ENCODE measurements at places on chromosomes 3 and 15. TPM values are rescaled to one million over a fixed set of nuclear protein-coding genes. Genes with fewer than 3 reads are reported as not detected.

- DNase-seq = no peak
These were observed 110.3 kb downstream of the CYP19A1 start for GRCh38 chr15:51227940-51228732.

DNA sequence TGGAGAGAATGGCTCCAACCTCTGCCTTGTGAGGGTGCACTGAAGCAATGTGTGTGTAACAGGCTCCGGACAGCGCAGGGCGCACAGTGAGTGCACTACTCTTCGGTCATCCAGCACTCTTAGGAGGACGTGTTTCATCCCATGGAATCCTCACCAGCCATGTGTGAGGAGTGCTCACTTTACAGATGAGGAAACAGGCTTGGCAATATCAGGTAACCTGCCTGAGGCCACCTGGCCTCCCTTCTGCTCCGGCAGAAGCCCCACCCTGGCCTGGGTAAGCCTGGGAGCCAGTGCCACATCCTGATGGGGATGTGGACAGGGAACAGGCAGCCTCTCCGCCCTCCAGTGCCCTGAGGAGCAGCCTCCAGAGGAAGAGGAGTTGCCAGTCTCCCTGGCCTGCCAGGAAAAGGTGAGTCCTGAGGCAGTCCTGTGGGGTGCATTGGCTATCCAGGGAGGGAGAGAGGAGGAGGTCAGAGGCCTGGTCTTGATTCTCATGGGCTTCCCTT is 39.4 kb upstream of the LIMD1 start:
- DNase-seq = no peak

- no peak for DNase-seq
These were observed 644.3 kb downstream of the NR2F2 start for GRCh38 chr15:96974761-96975160.

The ZNF717 gene
- 18.5 TPM for total RNA-seq

GRCh38 chr3:11575677-11576076 is 68.0 kb downstream of the VGLL4 start:
- DNase-seq = no peak

GRCh38 chr3:183254487-183255347 is 1.7 kb downstream of the B3GNT5 start:
- DNase-seq = no peak

The IGDCC3 gene
- total RNA-seq = 0.69 TPM

DNA sequence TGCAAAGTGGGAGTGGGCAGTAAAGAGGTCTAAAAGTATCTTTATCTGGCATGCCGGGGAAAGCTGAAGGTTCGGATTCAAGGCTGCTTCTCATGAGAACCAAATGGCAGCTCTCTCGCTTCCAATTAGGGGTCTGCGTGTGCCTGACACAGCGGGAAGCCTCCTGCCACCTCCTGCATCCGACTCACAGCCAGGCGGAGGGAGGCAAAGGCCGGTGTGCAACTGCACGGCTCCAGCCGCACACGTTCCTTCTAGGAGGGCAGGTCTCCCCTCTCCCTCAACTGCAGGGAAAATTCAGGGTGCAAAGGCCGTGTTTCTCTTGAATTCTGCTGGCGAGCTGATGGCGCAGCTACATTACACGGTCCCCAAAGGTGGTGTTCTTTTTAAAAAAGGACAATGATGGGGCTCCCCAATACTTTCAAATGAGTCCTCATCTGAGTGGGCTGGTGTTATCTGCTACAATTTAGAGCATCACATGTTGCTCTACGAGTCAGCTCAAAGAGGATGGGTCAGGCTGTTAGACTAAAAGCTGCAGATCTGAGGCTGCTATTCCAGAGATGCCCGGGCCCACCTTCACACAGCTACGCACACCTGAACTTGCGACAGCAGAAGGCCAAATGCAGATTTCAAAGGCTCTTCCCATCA is 226.6 kb downstream of the ADAMTS17 start:
- DNase-seq = no peak

GRCh38 chr3:197720694-197721093 is 16.0 kb downstream of the RUBCN start:
- no peak for DNase-seq

The RTP3 gene
- not detected for total RNA-seq

DNA sequence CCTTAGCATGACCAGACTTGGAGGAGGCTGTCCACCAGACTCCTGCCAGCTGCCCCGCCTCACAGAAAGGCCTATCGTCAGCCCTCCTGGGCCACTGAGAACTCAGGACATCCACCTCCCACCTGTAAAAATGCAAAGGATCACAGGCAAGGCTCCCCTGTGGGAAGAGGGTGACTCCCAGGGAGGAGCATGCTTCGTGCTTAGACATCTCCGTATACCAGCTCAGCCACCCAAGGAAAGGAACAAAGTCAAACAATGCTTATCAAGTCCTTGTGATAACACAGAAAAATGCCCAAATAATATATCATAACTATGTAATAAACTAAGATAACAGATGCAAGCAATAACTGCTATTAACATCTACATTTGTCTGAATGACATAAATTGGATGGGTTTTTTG is 4.2 kb downstream of the RMDN3 start:
- no peak for DNase-seq

The NUTM1 gene
- not detected for total RNA-seq

The CEMIP gene
- 6.5 TPM for total RNA-seq

DNA sequence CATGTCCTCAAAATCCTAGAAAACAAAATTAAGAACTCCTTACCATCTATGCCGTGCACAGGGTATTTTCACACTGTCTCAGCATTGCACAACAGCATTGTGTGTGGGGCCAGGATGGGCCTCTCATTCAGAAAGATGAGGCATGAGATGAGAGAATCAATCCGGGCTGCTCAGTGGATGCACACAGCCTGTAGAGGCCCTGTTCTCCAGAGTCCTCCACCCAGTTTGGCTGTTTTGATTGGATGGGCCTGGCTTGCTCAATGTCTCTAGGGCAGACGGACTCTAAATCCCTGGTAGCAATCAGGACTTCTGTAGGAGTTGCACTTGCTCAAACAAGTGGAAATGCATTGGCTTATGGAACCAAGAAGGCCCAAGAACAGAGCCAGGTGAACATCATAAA is 20.2 kb upstream of the CPNE9 start:
- no peak for DNase-seq

The DISP2 gene
- total RNA-seq = 0.79 TPM

GRCh38 chr15:66822114-66822513 is 120.1 kb downstream of the SMAD6 start:
- DNase-seq = no peak

The SCN5A gene
- 0.39 TPM for total RNA-seq

The CD86 gene
- total RNA-seq = 6.8 TPM

DNA sequence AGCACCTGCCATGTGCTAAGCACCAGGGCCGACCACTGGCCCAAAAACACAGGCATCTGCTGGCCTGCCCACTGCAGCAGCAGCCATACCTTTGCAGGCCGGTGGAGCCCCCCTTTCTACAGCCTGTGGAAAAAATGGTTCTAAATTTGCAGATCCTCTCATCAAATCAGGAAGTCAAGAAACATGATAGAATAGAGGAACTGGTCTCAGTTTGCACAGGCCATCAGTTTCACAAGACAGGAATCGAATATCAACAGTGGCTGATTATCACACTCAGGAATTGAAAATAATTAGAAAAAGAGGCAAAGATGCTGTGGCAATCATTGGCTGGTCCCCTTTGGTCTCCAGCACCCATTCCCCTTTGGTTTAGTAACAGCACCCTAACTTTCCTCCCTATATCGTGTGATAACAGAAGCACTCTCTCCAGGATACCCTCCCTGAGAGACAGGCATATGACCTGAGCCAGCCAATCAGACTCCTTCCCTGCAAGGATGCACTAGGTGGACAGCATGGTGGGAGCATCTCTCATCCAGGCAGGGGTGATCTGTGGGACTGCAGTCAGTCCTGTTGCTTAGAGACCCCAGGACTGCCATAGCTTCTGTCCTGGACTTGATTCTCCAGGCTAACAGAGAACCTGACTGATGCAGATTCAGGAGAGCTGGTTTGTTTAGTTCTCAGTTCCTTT is 3.5 kb upstream of the PAK6 start:
- no peak for DNase-seq

- DNase-seq = no peak
These were observed 16.4 kb downstream of the SRPRB start for GRCh38 chr3:133821767-133822638.

- no peak for DNase-seq
These were observed 18.2 kb downstream of the IDH3A start for GRCh38 chr15:78167227-78167888.

The LRTM1 gene
- total RNA-seq = 7.4 TPM

GRCh38 chr15:81014446-81015093 is 13.8 kb downstream of the TLNRD1 start:
- no peak for DNase-seq

- no peak for DNase-seq
These were observed 107.4 kb upstream of the FOXB1 start for GRCh38 chr15:59896663-59897074.

GRCh38 chr15:50049871-50050270 is 69.2 kb downstream of the ATP8B4 start:
- no peak for DNase-seq

- no peak for DNase-seq
These were observed 9.6 kb downstream of the PLCD1 start for GRCh38 chr3:38019658-38020341.

- no peak for DNase-seq
These were observed 25.5 kb upstream of the HHATL start for GRCh38 chr3:42728056-42728455.

DNA sequence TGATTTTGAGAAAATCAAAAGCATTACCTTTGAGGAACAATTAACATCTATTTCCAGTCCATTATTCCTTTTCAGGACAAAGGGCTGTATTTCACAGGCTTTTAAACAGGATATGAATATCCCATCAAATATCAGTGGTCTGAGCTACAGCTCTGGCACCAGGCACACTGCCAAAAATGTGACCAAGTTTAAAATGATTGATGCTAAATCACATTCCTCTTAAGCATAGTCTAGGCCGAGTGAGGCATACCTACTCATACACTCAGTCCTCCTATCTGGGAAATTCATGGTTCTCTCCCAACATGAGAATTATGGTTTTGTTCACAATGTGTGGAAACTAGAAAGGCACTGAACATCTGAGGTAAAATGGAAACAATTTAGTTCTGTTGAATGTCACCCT is 683.5 kb downstream of the TUSC7 start:
- DNase-seq = peak; percentile 3

DNA sequence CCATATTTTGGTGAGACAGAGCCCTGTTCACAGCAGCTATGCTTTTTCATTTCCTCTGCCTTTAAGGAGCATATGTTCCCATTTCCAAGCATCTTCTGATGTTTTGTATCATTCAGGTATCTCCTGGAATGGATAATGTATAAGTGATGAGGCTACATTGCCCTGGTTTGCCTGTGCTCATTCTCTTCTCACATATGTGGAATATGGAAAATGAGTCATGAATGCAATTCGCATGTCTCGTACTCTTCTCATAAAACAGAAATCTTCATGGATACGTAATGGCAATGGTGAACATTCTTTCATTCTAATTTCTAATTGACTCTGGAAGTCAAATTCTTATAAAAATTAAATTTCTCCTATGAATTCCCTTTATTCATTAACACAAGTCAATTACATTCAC is 143.1 kb downstream of the CDIN1 start:
- DNase-seq = no peak

The MUC13 gene
- total RNA-seq = not detected

The GOLGA8S gene
- total RNA-seq = 0.10 TPM

- no peak for DNase-seq
These were observed 153.9 kb downstream of the P3H2 start for GRCh38 chr3:189966843-189967242.

GRCh38 chr3:84136425-84136824 is 822.4 kb upstream of the CADM2 start:
- no peak for DNase-seq

DNA sequence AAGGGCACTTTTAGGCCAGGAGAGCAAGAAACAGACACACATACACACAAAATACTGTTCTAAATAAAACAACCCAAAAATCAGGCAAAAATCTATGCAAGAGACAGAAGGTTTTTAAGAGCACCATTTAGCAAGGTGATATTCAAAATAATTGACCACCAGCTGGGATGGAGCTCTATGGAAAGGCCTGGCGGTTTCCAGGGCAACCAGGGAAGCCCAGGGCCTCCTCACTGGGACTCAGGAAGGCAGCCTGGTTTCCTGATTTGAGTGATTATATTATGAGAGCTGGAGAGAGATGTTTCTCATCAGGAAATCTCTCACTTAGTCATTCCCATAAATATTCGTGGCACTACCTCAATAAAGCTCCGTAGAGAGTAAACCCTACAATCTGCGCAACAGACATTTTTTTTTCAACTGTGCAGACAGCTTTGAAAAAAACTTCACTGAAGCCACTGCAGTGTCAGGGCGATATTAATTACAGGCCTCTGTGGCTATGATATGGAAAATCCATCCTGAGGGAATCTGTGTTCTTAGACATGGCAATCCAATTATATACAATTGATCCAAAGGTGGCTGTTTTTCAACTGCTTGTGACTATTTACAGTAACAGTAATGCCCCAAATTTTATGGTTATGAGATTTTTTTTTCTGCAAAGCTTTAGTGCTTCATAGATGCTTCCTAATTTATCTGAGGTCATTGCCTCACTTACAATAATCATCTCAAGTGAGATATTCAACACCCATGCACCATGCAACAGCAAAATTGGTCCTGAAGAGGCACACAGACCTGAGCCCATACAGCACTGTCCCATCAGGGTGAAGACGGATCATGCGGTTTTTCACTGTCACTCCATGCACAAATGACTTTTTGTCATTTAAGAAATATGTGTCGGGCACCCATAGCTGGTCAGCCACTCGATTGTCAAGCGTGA is 152.1 kb downstream of the GABRB3 start:
- peak; percentile 30 for DNase-seq

Data from skin of body (tissue), 3 donors.